ENCODE measurements at places on chromosomes 4 and X.

DNA sequence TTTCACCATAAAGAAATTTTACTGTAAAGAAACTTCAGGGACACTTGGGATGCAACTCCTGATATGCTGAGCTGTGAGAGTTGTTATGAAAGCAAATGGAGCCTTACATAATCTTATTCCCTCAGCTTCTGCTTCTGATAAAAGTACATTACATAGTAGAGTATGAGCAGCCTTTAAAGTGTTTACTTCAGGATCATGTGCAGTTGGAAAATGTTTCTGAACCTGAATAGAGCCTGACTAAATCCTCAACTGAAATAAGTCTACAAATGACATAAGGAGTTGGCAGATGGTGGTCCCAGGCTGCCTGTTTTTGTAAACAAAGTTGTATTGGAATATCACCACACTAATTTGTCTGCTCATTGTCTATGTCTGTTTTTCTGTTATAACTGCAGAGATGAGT is 19.3 kb downstream of the RASSF6 start:
- DNase-seq, result no peak

- DNase-seq, result no peak
Measured at GRCh38 chr4:77653162-77653758, 47.6 kb downstream of the CXCL13 start.

- DNase-seq, result peak; percentile 85
Measured at GRCh38 chr4:77818602-77819403, at the start of gene CNOT6L. CNOT6L (minus strand) TSS chr4:77819368; CDS start chr4:77819308, 60 bp downstream.

GRCh38 chr4:54942721-54943120 is 182.7 kb downstream of the KDR start:
- peak; percentile 67 for DNase-seq

GRCh38 chrX:15507005-15507404 is 6.4 kb downstream of the BMX start:
- no peak for DNase-seq

DNA sequence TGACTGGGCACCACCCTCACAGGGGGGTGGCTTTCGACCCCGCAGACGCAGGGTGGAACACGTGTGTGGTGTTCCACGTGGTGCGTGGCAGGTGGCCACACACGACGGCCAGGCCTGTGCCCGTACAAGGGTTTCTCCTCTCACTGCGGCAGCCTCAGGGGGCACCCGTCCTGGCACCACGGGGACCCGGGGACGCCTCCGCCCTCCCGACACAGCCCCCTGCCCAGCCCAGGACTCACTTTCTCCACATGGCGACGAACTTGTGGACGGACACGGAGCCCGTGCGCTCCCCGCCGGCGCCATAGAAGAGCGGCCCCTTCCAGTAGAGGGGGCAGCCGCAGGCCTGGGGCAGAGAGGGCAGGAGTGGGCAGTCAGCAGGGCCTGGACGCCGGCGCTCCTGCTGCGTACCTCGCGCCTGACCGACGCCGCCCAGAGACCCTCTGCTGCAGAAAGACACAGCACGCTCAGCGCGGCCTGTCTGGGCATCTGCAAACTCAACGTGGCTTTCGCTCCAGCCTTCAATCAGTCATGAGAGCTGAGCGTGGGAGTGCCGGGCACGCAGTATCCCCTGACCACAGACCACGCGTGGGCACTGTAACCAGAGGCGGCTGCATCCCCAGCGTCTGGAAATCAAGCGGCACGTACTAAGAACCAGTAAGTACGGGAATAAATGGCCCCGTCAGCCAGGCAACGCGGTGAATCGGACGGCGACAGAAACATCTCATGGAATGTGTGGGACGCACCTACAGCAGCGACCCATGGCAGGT is 28.9 kb upstream of the GTPBP6 start:
- DNase-seq, result no peak

DNA sequence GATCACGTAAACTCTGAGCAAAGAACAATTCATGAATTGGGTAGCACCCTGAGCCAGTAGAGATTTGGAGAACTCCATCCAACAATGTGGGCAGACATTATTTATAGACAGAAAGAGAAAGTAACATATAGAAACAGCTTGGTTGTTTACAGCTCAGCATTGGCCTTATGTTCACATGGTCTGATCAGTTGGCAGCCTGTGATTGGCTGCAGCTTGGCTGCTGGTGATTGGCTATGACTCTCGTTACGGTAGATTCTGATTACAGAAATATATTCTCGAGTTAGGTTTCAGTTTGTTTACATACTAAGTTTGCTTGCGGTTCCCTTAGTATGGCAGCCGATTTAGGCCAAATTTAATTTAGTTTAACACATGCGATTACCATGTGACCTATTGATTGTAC is 663.4 kb downstream of the RAPGEF2 start:
- no peak for DNase-seq

DNA sequence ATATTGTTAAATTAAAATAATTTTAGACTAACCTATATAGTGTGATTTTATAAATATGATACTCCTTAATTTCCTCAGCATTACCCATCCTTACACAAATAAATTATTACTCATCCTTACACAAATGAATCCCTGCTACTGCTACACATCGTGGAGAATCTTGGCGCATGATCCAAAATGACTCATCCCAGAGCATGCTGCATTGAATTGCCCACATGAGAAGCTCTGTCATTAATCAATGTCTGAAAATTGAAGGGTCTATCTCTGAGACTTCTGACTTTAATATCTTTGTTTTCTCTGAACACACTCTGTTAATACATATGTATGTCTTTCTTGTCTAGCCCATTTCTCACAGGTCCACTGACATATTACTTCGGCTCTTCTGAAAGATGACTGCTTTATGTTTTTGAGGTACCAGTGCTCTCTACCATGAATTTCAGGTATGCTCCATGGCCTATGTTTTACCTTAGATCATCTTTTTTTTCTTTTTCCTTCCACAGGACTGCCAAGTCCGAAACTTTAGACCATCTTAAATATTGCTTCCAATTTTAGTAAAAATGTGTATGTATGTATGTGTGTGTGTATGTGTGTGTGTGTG is 15.7 kb upstream of the DUSP21 start:
- DNase-seq, result no peak

DNA sequence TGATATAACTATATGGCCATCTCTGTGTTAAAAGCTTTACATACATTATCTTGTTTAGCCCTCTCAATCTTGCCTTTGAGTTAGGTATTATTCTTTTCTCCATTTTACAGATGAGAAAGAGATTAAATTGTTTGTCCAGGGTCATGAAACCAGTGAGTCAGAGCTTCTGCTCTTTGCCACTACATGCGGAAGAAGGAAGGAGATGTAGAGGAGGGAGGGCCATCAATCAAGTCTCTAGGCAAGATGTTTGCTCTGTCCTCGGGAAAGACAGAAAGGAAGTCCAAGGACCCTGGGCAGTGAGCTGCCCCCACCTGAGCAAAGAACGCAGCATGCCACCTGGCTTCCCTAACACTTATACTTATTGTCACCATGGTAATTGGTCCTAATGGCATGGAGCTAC is 133.7 kb upstream of the IL1RAPL2 start:
- no peak for DNase-seq

DNA sequence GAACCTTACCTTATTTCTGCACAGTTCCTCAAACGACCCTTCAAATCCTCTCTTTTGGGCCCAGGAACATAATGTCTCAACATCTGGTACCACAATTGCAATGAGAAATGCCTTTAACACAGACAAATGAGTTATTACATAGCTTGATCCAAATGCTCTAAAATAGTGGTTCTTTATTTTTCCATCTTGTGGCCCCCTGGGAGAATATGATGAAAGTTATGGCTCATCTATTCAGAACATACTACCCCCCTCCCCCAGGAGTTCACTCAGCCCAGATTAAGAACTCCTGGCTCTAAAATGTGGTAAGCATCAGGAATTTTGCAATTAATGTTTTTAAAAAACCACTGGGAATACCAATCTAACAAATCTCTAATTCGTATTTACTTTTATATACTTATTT is 23.9 kb upstream of the CENPU start:
- no peak for DNase-seq

- no peak for DNase-seq
Measured at GRCh38 chr4:15906020-15906443, 32.5 kb downstream of the FGFBP1 start.

DNA sequence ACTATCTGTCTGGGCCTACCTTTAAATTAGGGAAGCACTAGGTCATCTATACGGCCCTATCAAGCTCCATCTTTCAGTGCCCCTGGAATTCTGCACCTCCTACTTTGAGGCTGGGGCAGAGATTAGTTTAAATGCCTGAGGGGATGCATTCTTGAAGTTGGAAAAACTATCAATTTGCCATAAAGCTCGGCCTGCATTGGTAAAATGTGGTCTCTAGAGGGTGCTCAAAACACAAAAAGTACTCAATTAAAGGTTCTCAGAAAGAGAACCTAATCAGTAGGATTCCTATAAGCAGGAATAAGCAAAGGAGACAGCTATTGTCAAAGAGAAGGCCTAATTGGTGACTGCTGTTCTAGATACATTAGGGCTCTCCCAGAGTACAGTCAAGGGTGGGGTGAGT is 111.7 kb downstream of the AMER1 start:
- DNase-seq, result no peak

GRCh38 chr4:173014113-173014558 is 154.5 kb upstream of the GALNT7 start:
- DNase-seq, result no peak

DNA sequence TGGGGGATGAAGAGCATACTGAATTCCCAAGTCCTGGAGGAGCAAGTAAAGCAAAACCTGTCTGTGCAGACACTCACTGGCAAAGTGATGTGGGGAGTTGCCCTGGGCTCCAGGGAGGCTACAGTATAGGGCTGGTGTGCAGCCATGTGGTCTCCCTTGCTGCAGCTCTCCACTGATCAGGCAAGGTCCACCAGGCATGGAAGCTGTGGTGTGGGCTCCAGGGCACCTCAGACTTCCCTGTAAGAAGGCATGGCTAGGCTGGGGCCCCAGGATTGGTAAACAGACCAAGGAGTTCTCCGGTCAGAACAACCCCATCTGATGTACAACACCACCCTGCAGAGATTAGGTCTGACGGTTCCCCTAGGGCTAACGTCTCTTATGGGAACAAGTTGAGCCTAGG is 241.9 kb upstream of the NDST4 start:
- DNase-seq, result no peak

DNA sequence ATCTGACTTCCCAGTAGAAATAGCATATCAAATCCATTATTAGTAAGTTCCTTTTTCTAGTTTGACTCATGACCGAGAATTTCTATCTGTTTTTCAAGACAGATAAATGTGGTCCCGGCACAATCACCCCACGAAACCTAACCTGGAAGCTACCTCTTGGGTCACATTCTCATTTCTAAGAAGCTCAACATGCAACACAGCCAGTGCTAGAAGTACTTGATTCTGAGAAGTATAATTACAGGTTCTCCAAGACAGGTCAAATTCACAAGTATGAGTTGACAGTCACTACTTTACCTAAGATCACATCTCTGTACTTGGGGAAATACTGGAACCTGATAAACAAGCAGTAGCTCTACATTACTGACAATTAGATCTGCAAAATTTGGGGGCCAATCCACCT is 54.0 kb upstream of the PLAC1 start:
- no peak for DNase-seq

GRCh38 chrX:12026481-12026880 is 111.8 kb upstream of the FRMPD4 start:
- DNase-seq, result no peak

DNA sequence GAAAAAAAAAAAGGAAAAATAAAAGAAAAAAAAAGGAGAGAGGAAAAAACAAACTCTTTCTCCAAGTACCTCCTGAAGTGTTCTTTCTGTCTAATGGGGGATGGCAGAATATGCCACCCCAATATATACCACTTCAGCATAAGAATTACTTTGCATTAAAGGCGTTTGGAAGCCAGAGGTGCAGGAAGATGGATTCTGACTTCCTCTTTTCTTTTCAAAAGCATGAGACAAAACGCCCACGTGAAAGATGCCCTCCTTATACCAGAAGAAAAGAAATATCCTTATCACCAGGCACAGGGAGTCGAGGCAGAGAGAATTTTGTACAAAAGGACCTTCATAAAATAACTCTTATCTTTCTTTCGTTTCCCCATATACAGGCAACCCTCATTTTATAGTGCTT is 40.9 kb downstream of the COX18 start:
- no peak for DNase-seq

DNA sequence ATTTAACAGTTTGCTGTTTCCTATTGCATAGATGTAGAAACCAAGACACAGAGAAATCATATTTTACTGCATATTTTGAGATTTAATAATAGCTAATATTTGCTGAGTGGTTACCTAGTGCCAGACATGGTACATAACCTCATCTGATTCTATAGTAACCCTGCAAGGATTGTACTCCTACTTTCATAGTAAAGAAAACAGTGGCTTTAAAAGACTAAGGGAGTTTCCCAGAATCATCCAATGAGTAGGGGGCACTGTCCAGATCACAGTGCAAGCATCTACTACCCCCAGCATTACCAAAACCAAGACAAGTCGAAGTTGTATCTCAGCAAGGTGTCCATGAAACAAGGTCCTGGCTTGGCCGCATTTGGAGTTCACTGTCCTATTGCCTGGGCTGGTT is 224.5 kb upstream of the TENM3 start:
- DNase-seq, result no peak

GRCh38 chrX:72663737-72664136 is 50.4 kb downstream of the PHKA1 start:
- no peak for DNase-seq

DNA sequence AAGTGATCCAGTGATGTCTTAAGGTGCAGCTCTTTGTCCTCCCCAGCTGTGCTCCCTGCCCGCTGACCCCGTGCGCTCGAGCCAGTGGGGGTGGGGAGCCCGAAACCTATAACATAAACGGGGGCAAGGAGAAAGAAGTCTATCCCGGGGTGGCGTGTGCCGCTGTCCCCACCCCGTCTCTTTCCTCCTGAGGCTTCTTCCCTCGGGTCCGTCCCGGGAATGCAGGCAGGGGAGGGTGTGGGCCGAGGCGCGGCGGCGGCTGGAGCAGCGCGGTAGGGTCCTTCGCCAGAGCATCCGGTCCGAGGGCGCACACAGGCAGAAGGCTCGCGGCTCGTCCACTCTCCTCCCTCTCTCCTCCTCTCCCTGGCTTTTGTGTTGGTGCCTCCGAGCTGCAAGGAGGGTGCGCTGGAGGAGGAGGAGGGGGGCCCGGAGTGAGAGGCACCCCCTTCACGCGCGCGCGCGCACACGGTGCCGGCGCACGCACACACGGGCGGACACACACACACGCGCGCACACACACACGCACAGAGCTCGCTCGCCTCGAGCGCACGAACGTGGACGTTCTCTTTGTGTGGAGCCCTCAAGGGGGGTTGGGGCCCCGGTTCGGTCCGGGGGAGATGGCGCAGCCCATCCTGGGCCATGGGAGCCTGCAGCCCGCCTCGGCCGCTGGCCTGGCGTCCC is at the start of gene RAB33A:
RAB33A (plus strand) TSS at position 517 of the 681 bp plus-strand sequence; CDS start at position 618, 101 bp downstream.
- DNase-seq, result peak; percentile 48

GRCh38 chr4:108030332-108030731 is 40.6 kb downstream of the HADH start:
- peak; percentile 78 for DNase-seq

DNA sequence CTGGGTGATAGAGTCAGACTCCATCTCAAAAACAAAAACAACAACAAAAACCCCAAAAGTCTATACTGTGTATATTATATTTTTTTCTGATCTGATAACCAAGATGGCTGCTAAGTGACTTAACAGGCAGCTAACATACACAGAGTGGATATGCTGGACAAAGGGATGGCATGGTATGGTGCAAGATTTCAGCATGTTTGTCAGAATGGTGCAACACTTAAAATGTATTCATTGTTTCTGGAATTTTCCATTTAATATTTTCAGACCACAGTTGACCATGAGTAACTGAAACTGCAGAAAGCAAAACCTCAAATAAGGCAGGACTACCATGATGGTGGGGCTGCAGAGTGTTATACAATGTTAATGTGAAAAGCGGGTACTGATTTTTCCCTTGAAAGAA is 6.1 kb upstream of the BOD1L1 start:
- DNase-seq, result no peak
